ENCODE measurements at places on chromosomes 2 and 18.

GRCh38 chr2:85584857-85585780 is 888 bp downstream of the VAMP5 start:
- H3K27ac ChIP-seq, result peak overlapping the region; percentile 13
- no peaks in the 10 kb centered on the region for H3K36me3 ChIP-seq
- DNase-seq, result peak; percentile 91
- peaks cover 32% of the 10 kb centered on the region for H3K4me1 ChIP-seq

DNA sequence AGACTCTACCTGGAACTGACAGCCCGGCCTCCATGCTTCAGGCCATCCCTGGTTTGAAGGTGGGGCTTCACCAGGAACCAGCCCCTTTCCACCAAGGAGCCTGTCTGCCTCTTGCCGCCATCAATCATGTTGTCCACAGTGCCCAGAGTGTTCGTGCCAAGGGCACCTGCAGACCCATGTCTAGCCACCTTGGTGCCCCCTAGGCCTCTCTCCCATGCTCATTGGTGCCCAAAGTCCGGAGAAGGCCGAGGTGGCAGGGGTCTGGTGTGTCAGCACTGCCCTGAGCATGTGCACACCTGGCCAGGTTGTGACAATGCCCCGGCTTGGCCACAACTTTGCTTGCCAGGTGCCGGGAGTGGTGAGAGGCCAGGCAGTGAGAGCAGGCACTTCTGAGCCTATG is 114.8 kb downstream of the COPS8 start:
- peaks cover 53% of the 10 kb centered on the region for H3K4me1 ChIP-seq
- H3K27ac ChIP-seq, result no peak overlapping the region
- no peaks in the 10 kb centered on the region for H3K27me3 ChIP-seq
- no peaks in the 10 kb centered on the region for H3K36me3 ChIP-seq

GRCh38 chr2:42504364-42505230 is 10.8 kb upstream of the KCNG3 start:
- no peaks in the 10 kb centered on the region for H3K4me1 ChIP-seq
- no peak for DNase-seq
- H3K4me3 ChIP-seq, result no peak overlapping the region
- H3K27ac ChIP-seq, result no peak overlapping the region
- H3K36me3 ChIP-seq, result no peaks in the 10 kb centered on the region

GRCh38 chr2:167404627-167405284 is 516.5 kb downstream of the XIRP2 start:
- no peak for DNase-seq
- H3K4me3 ChIP-seq, result no peak overlapping the region
- no peaks in the 10 kb centered on the region for H3K4me1 ChIP-seq
- no peaks in the 10 kb centered on the region for H3K36me3 ChIP-seq

GRCh38 chr18:68462148-68462547 is 252.8 kb downstream of the TMX3 start:
- H3K27ac ChIP-seq, result no peak overlapping the region
- no peak overlapping the region for H3K4me3 ChIP-seq
- no peaks in the 10 kb centered on the region for H3K36me3 ChIP-seq
- peaks cover under 1% of the 10 kb centered on the region for H3K4me1 ChIP-seq
- no peaks in the 10 kb centered on the region for H3K27me3 ChIP-seq

Data from osteoblast (primary cell).